ENCODE measurements at places on chromosomes 12 and 14.

DNA sequence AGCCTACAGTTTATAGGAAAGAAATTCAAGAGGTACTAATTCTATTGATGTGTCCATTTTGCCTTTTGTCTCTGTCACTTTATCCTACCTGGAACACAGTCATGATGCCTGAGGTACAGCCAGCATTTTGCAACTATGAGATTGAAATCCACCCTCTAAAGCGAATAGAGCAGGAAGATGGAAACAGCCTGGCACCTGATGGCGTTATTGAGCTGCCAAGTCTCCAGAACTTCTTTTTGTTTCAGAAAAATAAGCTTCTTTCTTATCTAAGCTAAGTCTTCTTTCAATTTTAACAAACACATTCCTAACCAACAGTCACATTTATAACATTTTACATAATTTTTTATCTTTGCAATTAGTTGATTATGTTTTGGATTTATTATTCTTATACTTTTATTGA lies 182.1 kb downstream of the PAWR start:
- DNase-seq = no peak

GRCh38 chr14:56241461-56241860 lies 123.2 kb downstream of the PELI2 start:
- DNase-seq = no peak

DNA sequence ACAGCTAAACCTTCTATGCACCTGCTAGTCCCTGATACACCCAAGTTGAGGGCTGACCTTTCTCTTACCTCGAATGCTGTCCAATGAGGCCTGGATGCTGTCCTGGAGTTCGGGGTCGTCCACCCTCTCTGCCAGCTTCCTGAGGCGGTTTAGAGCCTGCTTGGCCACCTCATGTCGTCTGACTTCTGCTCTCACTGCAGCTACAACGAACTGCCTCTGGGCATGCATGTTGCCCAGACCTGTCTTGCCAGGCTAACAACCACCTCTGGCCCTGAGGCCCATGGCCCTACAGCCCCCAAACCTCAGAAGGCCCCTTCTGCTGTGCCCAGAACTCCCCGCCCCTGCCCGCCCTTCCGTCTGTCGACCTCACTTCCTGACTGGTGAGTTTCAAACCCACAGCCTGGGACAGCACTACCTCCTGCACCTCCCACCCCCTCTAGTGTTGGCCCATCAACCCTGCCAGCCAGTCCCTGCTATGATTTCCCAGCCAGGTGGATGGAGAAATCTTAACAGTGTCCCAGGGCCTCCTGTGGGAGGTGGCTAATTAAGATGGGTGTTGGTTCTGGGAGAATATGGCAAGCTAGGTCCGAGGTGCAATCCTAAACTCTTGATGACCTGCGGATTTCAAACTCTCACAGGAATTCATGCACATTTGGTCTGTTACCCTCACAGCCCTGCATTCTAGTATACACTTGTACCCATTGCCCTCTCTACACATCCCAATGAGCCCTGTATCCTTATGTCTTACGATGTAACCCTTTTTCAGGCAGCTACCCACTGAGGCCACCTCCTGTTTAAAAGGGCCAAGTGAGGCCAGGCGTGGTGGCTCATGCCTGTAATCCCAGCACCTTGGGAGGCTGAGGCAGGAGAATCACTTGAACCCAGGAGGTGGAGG lies 2.7 kb upstream of the TSPAN31 start:
- DNase-seq = peak; percentile 88

DNA sequence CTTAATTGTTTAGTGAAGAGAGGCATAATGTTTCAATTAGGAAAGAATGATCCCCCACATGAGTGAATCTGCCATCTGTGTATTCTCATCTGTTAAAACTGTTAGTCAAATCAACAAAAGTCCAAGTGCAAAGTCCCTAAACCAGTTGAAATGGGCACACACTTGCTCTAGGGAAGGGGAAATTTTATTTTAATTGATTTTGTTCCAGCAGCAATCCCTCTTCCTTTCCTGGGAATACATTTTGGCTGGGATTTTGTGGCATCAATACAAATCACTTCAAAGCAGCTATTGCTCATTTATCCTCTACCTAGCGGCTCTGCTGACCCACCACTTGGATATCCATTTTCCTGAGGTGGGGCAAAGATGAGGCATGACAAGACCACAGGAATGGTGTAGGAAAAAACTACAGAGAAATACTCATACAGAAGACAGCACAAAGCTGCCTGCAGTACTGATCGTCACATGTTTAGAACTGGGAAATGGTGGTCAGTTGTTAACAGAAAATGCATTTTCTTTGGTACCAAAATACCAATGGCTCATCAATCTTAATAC lies 9.8 kb upstream of the SSTR1 start:
- no peak for DNase-seq

GRCh38 chr12:74535536-74535935 lies 2.1 kb upstream of the ATXN7L3B start:
- no peak for DNase-seq

DNA sequence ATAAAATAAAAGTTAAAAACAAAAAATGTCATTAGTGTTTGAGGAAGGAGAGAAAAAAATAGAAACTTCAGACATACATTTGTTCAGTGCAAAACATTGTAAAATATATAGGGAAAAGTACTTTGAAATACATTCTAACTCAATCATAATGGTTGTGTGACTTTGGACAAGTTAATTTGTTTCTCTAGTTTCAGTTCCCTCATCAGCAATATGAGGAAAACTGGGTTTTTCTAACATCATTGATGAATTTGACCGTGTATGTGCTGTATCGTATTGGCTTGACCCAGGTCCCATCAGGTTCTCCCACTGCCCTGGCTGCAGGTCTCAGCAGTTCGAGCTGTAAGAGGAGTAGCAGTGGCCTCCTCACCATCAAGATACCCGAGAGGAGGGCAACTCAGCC lies 173.9 kb upstream of the ATF7IP start:
- DNase-seq = no peak

GRCh38 chr12:112852810-112853209 lies 54.0 kb upstream of the OAS1 start:
- no peak for DNase-seq

DNA sequence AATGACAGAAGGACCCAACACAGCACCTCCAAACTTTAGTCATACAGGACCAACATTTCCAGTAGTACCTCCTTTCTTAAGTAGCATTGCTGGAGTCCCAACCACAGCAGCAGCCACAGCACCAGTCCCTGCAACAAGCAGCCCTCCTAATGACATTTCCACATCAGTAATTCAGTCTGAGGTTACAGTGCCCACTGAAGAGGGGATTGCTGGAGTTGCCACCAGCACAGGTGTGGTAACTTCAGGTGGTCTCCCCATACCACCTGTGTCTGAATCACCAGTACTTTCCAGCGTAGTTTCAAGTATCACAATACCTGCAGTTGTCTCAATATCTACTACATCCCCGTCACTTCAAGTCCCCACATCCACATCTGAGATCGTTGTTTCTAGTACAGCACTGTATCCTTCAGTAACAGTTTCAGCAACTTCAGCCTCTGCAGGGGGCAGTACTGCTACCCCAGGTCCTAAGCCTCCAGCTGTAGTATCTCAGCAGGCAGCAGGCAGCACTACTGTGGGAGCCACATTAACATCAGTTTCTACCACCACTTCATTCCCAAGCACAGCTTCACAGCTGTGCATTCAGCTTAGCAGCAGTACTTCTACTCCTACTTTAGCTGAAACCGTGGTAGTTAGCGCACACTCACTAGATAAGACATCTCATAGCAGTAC lies 64.6 kb downstream of the RAD52 start:
- DNase-seq = no peak

DNA sequence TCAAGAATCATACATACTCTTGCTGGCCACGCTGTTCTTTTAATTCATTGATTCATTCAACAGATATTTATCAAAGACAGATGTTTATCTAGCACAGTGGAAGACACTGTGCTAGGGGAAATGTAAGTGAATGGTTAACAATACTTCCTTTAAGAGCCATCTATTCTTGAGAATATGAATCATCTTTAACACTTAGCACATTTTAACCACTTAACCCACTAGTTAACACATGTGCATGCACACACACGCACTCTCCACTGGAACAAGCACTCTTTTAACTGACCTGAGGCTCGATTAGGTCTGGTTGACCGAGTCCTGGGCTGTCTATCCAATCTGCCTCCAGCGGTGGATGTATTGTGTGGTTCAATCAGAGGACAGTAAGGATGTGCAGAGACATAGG lies 34.6 kb downstream of the LMNTD1 start:
- DNase-seq = no peak
